ENCODE measurements at places on chromosomes 5 and 9.

GRCh38 chr5:126450346-126450745 is 27.1 kb downstream of the GRAMD2B start:
- no peak for DNase-seq

GRCh38 chr9:4964540-4964939 is 20.5 kb upstream of the JAK2 start:
- DNase-seq, result no peak

DNA sequence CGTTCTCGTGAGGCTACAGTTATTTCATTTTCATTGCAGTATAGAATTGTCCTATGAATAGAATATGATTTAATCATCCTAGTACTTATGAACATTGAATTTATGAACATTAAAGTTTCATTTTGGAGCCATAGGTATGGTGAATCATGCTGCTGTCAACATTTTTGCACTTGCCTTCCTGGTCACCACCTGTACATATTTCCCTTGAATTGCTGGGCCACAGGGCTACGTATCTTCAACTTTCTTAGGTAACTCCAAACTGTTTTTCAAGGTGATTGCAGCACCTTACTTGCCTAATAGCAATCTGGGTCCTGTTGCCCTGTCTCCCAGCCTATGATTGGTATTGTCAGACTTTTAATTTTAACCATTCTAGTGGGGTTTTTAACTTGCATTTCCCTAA is 6.5 kb upstream of the RNF145 start:
- DNase-seq, result no peak

DNA sequence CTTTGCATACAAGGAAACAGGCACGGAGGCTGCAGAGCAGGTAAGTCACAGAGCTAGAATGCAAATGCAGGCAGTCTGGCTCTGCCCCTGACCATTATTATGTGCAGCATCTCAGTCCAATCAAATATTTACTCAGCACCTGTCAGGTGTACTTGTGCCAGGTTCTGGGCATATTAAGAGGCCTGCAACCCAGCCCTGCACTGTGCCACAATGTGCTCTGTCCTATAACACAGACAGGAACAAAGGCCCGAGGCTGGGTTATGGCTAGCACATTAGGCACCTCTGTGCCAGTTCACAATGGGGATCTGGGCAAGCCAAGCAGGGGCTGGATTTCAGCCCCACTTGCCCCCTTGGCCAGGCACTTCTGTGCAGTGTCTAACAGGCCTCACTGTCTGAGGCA is 14.0 kb downstream of the ARL15 start:
- no peak for DNase-seq

DNA sequence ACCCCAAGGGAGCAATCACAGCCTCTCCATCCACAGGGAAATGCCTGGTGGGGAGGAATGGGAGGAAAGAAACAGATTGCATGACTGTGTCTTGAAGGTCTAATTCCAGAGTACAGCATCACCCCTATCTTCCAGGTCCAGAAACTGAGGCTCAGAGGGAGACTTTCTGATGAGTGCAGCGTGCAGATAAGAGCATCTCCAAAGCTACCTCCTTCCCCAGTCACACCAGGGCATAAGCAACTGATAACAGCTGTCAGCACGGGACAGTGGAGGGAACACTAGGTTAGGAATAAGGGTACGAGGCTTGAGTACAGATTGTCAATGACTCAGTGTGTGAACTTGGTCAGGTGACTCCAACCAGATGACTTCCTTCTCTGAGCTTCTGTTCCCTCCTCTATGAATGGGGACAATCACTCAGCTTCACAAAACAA is 126.9 kb downstream of the KCNIP1 start:
- no peak for DNase-seq

- DNase-seq, result no peak
Observed at GRCh38 chr9:132192728-132193127, 30.9 kb downstream of the NTNG2 start.
